ENCODE measurements at places on chromosomes 5 and 9.

DNA sequence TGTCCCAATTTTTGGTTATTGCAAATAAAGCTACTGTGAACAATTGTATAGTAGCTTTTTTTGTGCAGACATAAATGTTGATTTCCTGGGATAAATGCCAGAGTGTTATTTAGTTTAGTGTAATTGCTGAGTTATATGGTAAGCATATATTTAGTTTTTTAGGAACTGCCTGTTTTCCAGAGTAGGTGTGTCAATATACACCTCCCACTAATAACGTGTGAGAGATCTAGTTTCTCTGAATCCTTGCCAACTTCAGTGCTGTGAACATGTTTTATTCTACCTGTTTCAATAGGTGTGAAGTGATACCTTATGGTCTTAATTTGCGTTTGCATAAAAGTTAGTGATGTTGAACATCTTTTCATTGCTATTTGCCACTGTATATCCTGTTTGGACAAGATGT lies 9.1 kb upstream of the OR2S2 start:
- DNase-seq = no peak
- no peak overlapping the region for H3K27ac ChIP-seq
- no peak overlapping the region for H3K4me3 ChIP-seq
- H3K27me3 ChIP-seq = peaks cover 52% of the 10 kb centered on the region

DNA sequence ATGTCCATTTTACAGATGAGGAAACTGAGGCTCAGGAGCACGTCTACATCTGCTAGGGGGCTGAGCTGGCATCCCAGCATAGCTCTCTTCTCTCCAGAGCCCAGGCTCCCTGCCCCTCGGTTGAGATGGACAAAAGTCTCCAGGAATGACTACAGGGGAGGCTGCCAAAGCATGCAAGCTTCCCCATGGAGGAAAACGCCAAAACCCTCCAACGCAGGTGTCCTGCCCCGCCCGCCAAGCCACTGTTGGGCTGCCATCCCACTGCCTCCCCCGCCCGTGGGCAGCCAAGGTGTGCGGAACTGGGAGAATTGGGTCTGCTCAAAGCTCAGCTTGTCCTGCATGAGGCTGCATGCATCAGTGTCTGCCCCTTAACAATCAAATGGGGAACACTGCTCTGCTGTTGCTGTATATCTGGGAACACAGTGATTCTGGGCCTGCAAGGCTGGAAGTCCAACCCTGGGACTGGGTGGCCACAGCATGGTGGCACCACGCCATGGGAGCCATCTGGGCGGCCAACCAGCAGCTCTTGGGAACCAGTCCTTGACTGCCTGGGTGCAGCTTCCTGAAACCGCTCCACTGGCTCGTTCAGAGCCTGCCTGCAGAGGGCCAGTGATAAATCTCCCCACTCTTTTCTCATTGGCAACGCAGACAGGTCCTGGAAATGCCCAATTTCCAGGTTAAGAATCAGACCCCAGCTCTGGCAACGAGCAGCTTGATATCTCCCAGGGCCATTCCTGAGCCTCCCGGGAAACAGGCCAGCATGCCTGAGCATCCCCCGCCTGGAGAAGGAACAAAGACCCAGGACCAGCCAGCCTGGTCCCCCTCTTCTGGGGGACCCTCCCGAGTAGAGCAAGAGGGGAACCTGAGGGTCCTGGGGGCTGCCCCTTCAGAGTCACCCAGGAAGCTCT lies 3.5 kb downstream of the RALGDS start:
- no peak for DNase-seq
- H3K27me3 ChIP-seq = no peaks in the 10 kb centered on the region
- no peak overlapping the region for H3K27ac ChIP-seq
- H3K4me3 ChIP-seq = peak overlapping the region; percentile 44

- no peaks in the 10 kb centered on the region for H3K36me3 ChIP-seq
- H3K4me3 ChIP-seq = no peak overlapping the region
- H3K27me3 ChIP-seq = no peaks in the 10 kb centered on the region
- no peaks in the 10 kb centered on the region for H3K4me1 ChIP-seq
- no peak overlapping the region for H3K27ac ChIP-seq
- no peak for DNase-seq
Observed at GRCh38 chr5:27682600-27682999, 644.2 kb upstream of the CDH9 start.

DNA sequence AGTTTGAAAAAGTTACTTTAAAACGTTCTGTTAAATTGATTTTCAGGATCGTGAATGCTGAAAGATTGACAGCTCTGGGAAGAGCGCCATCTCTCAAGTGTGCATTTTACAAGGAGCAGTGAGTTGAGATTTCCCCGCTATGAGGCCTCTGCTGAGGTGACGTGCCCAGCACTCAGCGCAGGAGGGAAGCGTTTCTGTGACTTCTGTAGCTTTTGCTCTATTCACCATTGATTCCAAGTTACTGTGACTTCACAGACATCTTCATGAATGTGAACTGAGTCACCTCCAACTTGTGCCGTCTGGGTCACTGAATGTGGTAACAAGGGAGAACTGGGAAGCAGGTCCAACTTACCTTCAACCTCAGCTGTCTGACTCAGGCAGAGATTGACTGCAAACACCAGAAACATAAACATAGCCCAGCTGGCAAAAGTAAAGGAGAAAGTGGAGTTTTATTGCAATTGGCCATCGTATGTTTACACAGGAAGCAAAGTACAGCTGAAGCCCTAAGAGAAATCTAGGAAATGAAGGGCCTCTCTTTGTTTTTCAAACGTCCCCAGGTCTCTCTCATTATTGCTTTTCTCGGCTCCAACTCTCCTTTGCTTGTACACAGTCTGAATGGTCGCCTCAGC lies 428.8 kb upstream of the CLINT1 start:
- H3K27ac ChIP-seq = no peak overlapping the region
- H3K4me1 ChIP-seq = no peaks in the 10 kb centered on the region
- peaks cover 5% of the 10 kb centered on the region for H3K27me3 ChIP-seq
- H3K4me3 ChIP-seq = no peak overlapping the region
- no peak for DNase-seq

DNA sequence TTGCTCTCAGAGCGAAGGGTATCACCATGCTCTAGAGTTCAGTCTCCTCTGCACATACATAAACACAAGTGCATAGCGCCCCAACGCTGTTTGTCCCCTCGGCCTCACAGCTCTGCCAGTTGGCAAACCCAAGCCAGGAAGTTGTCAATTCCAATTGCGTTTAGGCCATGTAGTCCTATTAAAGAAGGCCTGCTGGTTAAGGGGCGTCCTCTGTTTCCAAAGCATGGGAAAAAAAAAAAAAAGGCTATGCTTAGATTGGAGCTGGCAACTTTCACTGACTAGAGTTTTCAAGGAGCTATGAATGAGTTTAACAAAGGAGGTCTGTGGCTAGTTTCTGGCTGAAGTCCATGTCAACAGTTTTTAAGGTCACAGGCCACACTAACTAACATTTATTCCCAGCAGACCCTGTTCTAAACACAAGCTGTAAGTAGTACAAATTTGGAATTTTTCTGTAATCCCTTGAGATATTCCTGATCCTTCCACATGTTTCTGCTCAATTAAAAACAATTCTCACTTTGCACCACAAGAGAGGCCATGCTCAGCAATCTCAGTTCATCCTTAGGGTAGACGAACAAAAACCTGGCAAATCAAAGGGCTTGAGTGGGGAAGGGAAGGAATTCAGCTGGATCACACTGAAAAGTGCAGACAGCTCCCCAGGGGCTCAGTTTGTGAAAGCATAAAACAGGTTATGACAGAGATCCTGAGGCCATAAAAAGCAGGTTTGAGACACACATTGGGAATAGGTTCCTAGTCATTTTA lies 187.7 kb downstream of the DENND1A start:
- no peak overlapping the region for H3K4me3 ChIP-seq
- H3K36me3 ChIP-seq = peaks cover 1% of the 10 kb centered on the region
- H3K27me3 ChIP-seq = no peaks in the 10 kb centered on the region
- no peak overlapping the region for H3K27ac ChIP-seq
- no peaks in the 10 kb centered on the region for H3K4me1 ChIP-seq

DNA sequence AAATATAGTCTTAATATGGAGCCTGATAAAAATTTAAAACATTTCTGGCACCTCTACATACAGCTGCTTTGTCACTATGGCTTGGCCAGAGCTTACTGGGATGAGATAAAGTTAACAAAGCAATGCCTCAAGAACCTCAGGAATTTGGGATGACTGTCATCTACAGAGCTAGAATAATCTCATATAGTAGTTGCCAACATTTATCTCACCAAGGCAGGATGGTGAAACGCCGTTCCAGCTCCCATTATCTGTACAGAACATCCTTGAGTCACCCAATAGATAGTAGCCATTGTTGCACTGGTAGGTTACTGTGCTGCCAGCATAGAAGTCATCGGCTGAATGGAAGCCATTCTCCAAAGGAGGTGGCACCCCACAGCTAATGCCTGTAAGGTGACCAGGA lies 94.6 kb upstream of the TXNDC8 start:
- H3K36me3 ChIP-seq = no peaks in the 10 kb centered on the region
- no peaks in the 10 kb centered on the region for H3K4me1 ChIP-seq
- H3K27me3 ChIP-seq = no peaks in the 10 kb centered on the region
- no peak overlapping the region for H3K4me3 ChIP-seq
- no peak overlapping the region for H3K27ac ChIP-seq

DNA sequence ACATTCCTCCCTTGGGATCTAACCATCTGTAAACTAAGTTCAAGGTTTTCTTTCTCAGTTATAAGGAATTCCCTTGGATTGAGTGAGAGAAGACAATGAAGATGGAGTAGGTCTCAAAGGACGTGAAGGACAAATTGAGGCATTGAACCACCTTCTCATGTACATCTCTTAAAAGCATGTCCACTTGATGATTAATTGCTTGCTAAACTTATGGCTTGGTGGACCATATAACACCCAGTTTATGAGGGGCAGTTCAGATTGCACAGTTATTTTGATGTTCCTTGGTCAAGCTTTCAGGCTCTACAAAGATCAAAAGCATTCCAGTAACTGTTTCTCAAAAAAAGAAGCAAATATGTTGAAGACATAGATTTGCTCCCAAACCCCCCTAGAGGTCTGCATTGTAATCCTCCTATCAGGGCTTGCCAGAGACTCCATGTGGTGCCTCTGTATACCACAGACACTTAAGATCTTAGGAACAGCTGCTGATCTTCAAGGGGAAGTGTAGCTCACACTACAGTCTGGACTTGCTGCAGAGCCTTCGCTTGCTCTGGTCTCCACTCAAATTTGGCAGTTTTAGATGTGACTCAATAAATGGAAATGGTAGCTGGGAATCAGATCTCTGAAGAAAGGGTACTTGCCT lies 56.9 kb upstream of the ALDH1A1 start:
- no peaks in the 10 kb centered on the region for H3K4me1 ChIP-seq
- no peaks in the 10 kb centered on the region for H3K36me3 ChIP-seq
- no peak overlapping the region for H3K4me3 ChIP-seq
- no peak for DNase-seq

GRCh38 chr5:71972777-71973473 lies 134.3 kb upstream of the MAP1B start:
- no peak overlapping the region for H3K4me3 ChIP-seq
- no peaks in the 10 kb centered on the region for H3K4me1 ChIP-seq
- peaks cover 42% of the 10 kb centered on the region for H3K27me3 ChIP-seq
- H3K27ac ChIP-seq = no peak overlapping the region

GRCh38 chr5:151880324-151880723 lies 44.3 kb downstream of the GLRA1 start:
- H3K27ac ChIP-seq = no peak overlapping the region
- H3K27me3 ChIP-seq = peaks cover 15% of the 10 kb centered on the region
- DNase-seq = no peak
- H3K4me1 ChIP-seq = no peaks in the 10 kb centered on the region
- H3K4me3 ChIP-seq = no peak overlapping the region
- no peaks in the 10 kb centered on the region for H3K36me3 ChIP-seq

DNA sequence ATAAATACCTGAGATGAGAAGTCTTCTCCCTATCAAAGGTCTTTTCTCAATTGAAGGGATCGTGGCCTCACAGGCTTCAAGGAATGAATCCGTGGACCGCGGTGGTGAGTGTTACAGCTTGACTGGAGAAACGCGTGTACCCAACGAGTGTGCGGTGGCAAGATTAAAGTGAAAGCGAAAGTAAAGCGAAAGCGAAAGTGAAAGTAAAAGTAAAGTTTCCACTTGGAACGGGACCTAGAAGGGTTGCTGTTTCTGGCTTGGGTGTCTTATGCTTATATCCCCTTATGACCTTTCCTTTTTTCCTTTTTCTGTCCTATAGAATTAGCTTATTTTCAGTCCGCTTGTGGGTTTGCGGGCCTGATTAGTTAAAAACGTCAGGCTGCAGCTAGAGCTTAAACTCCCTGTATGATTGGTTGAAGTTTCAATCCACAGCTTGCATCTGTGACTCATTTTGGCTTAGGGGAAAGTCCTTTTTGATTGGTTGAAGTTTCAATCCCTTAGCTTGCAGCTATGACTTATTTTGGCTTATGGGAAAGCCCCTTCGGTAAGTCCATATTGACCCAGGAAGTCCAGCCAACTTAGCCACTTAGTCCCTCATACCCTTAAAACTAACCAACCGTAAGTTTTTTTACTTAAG lies 924.3 kb upstream of the CDH10 start:
- no peaks in the 10 kb centered on the region for H3K36me3 ChIP-seq
- DNase-seq = no peak
- H3K27me3 ChIP-seq = no peaks in the 10 kb centered on the region
- H3K4me3 ChIP-seq = peak overlapping the region; percentile 29

- peak overlapping the region; percentile 100 for H3K27ac ChIP-seq
- H3K4me1 ChIP-seq = peaks cover 47% of the 10 kb centered on the region
- H3K27me3 ChIP-seq = no peaks in the 10 kb centered on the region
Observed at GRCh38 chr5:65563777-65564176, 681 bp downstream of the PPWD1 start.

DNA sequence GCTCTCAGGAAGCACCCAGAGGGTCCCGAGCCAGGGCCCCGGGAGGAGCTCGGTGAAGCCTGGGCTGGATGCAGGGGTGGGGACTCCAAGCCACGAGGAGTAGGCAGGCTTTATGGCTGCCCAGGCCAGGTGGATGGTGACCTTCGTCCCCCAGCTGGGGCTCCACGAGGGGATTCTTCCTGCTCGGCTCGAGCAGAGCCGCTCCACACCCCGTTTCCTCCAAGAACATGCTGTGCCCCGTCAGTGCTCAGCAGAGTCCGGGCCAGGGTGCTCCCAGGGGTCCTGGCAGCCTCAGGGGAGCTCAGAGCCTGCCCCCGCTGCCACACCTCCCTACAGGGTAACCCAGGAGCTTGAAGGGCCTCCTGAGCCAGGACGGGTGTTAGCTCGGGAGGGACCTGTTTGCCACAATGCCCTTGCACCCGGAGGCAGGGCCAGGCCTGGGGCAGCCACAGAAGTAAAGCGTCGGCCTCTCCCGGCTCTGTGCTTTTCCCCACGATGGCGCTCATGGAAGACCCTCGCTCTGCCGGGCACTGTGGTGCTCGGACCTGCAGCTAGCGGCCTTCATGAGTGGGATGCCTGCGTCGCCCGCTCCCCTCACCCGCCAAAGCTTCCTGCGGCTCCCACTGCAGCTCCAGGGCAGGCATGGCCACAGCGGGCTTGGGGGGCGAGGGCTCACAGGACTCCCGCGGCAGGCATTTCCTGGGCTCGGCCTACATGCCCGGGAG lies 86.8 kb downstream of the KCNT1 start:
- H3K4me3 ChIP-seq = no peak overlapping the region
- DNase-seq = no peak
- no peaks in the 10 kb centered on the region for H3K4me1 ChIP-seq
- H3K27ac ChIP-seq = no peak overlapping the region
